Progenitor cell of endocrine pancreas (in vitro differentiated cells): ENCODE measurements at places on chromosomes 5 and 9. TPM values are rescaled to one million over a fixed set of nuclear protein-coding genes. Genes with fewer than 3 reads are reported as not detected.

DNA sequence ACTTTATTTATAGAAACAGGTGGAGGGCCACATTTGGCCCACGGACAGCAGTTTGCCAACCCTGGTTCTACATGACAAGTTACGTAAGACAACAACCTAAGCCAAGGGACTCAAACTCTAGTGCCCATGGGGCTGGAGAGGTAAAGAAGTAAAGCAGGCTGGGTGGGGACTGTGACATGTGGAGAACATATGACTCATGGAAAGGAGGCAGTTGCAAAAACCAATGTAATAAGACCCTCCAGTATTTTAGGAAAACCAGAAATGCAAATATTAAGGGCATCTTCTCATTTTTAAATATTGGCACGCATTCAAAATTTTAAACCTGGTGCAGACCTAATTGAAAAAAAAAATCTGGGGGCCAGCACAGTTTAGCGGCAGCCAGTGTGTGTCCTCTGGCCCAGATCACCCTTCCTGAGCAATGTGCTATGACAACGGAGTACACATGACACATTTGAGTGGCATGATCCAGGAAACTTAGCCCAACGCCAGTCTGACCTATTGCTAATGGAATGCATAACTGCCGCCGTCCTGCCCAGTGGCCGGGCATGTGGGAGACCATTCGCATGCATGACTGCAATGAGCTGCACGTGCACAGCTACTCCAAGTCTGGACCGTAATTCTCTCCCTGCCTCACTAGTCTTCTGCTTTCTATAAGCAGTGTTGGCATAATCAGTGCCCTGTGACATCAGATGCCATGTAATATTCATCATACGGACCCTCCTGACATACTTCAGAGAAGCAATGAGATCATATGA lies 97.2 kb downstream of the SH3TC2 start:
- DNase-seq = no peak

GRCh38 chr5:107545486-107545885 lies 125.3 kb downstream of the EFNA5 start:
- DNase-seq = no peak

GRCh38 chr5:54148067-54148845 lies 162.1 kb downstream of the ARL15 start:
- DNase-seq = no peak

- DNase-seq = no peak
These were observed 6.9 kb upstream of the NUDT12 start for GRCh38 chr5:103569313-103570060.

DNA sequence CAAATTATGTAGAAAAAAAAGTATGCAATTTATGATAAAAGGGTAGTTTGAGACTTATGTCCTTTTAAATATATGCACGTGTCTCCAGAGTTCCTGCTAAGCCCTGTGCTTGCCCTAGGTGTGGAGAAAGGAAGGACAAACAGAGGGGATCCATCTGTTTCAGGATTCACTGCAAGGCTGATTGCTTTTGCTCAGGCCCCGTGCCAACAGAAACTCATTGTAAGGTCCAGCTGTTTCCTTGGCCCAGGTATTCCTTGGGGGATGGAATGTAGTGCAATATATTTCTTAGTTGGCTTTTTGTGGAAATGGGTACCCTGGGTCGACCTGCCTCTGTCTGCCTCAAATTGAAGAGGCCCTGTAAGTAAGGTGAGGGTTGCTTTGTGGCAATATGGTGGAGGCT lies 268.6 kb upstream of the CLINT1 start:
- no peak for DNase-seq

DNA sequence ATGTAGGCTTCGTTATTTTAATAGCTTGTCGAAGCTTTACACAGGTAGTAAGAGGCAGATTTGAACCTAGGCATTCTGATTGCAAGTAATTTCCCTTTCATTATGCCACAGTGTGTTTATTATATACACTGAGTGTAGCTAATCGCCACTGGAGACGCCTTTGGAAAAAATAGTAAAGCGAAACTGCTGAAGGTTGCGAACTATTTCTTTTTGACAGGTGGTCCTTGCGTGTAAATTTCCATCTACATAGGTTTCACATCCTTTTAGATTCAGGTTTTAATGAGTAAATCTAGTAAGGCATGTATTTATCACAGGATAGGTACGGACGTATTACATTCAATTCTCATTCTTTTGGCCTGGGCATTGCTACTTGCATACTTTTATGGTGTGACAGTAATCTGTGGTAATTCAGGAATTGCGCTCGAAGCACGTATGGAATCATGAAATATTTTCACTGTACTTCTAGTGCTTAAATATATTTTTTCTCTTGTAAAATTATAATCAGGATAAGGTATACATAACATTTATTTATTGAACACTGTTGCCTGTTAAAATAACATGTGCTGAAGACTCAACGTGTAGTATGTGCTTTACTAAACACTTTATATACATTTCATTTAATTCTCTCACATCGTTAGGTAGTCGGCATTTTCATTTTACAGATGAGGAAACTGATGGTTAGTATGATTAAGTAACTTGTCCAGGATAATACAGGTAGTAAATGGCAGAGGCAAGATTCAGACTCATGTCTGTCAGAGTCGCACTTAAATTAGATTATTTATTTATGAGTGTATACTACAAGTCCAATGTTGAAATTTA lies 1.8 kb downstream of the MARCHF6 start:
- DNase-seq = no peak

DNA sequence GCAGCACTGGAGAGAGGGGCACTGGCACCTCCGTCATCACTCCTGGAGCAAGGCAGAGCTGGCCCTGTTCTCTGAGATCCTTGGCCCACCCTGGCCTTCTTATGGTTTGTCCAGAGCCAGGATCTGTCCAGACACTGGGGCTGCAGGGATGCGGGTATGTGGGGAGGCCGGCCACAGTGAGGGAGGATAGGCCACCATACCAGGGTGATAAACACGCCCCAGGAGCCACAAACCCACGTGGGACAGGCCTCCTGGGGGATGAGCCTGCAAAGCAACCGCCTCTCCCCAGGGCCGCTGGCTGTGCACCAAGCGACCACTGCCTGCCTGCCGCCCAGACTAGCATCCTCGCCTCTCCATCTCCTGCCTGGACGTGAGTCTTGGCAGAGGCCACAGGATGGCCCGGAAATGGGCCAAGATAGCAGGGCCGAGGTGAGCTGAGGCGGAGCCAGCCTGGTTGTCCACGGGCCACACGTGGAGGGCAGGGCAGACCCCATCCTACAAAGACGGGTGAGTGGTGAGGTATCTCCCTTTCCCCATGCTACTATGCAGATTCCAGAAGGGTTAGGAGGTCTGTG lies 4.5 kb downstream of the OBP2A start:
- DNase-seq = no peak

The LHX3 gene
- not detected in 2 replicates for total RNA-seq

The PHF24 gene
- total RNA-seq = 0.29 and 0.38 TPM in 2 replicates
